ENCODE measurements at places on chromosomes 3 and 15.

- DNase-seq: no peak
These were observed 6.4 kb downstream of the ITGA11 start for GRCh38 chr15:68425428-68426060.

GRCh38 chr3:133296981-133297380 lies 102.9 kb upstream of the BFSP2 start:
- no peak for DNase-seq

DNA sequence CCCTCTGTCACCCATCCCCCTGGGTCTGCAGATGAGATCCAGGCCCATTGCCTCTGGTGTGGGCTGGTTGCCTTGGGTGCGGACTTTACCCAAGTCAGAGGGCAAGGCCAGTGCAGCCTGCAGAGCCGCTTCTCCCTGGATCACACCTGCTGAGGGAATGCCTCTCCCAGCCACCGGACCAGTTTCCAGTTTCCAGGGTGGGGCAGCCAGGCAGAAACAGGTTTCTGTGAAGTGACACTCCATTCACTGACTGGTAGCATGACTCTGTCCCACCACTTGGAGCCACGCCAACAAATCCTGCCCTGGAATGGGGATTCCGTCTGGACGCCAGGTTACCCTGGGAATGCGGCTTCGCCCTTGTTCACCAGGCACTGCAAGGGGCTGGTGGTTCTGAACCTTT lies 30.0 kb downstream of the PAQR5 start:
- DNase-seq: no peak

- no peak for DNase-seq
These were observed 42.0 kb downstream of the ATR start for GRCh38 chr3:142536519-142536918.

GRCh38 chr15:68536331-68537095 lies 42.3 kb upstream of the CORO2B start:
- peak; percentile 81 for DNase-seq

DNA sequence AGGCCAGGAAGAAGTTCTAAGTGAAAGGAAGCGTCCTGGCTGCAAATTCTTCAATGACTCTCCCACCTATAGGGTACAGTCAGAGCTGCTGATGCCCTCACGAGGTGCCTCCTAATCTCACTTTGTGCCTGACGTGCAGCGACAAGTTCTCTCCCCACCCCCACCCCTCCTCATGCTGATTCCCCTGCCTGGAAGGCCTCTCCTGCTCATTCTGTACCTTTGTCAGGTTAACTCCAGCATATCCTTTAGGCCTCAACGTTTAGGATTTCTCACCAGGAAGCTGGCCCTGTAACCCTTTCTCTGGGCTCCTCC lies 25.0 kb downstream of the SLC12A8 start:
- no peak for DNase-seq

GRCh38 chr3:65992106-65992505 lies 46.6 kb downstream of the MAGI1 start:
- DNase-seq: no peak

GRCh38 chr3:145900056-145900829 lies 260.7 kb downstream of the PLOD2 start:
- DNase-seq: no peak

- DNase-seq: peak; percentile 40
These were observed 193.4 kb upstream of the RASGRP1 start for GRCh38 chr15:38758043-38758442.

DNA sequence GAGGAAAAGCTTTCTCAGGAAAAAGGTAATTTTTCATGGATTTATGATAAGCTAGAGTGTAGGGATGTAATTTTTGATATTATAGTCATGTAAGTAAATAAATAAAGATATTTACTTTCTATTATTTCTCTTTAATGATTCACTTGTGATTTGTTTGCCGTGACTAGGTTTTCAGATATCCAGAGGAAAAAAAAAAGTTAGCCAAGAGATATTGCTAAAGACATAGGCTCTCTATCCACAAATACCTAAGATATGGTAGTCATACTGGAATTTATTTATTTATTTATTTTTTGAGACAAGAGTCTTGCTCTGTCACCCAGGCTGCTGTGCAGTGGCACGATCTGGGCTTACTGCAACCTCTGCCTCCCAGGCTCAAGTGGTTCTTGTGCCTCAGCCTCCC lies 59.9 kb downstream of the AP4E1 start:
- DNase-seq: no peak

GRCh38 chr3:44989636-44990373 lies 13.8 kb downstream of the EXOSC7 start:
- no peak for DNase-seq

GRCh38 chr3:76826861-76827260 lies 213.0 kb upstream of the ROBO2 start:
- peak; percentile 18 for DNase-seq

DNA sequence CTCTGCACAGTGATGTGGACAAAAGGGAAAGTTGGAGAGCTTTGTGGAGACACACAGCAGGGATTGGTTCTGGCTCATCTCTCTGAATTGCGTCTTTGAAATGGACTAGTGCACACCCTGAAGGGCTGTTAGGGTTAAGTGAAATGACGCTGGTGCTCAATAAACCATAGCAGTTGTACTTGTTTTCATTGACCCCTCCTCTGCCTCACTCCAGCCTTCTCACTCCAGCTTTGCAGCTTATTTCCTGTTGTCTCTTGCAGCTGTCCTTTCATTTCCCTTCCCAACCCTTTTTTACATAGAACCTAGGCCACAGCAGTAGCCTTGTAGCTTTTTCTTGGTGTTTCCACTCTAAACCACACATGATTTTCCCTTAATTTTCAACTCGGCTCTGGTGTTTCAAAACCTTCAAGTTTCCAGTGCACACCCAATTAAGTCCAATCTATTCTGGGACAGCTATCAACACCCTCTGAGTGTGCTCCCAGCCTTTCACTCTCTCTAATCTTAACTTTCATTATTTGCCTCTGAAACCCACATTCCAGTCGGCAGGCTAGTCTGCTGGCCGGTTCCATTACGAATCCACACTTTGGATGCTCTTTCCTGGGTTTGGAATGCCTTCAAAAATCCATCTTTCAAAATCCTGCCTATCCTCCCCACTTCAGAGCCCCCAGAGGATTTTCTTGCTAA lies 6.4 kb downstream of the C3orf52 start:
- no peak for DNase-seq

GRCh38 chr3:141349711-141350110 lies 18.6 kb upstream of the ZBTB38 start:
- no peak for DNase-seq

GRCh38 chr15:48046813-48047438 lies 73.9 kb upstream of the SLC24A5 start:
- peak; percentile 49 for DNase-seq

DNA sequence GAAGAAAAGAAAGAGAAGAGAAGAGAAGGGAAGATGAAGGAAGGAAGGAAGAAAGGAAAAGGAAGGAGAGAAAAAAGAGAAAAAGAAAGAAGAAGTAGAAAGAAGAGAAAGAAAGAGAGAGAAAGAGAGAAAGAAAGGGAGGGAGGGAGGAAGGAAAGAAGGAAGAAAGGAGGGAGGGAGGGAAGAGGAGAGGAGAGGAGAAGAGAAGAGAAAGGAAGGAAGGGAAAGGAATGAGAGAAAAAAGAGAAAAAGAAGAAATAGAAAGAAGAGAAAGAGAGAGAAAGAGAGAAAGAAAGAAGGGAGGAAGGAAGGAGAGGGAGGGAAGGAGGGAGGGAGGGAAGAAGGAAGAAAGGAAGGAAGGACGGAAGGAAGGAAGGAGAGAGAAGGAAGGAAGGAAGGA lies 217.9 kb upstream of the POU1F1 start:
- DNase-seq: no peak

- no peak for DNase-seq
These were observed 17.6 kb downstream of the CHDH start for GRCh38 chr3:53828581-53828980.

- no peak for DNase-seq
These were observed 4.0 kb upstream of the IL17RE start for GRCh38 chr3:9898467-9899241.

DNA sequence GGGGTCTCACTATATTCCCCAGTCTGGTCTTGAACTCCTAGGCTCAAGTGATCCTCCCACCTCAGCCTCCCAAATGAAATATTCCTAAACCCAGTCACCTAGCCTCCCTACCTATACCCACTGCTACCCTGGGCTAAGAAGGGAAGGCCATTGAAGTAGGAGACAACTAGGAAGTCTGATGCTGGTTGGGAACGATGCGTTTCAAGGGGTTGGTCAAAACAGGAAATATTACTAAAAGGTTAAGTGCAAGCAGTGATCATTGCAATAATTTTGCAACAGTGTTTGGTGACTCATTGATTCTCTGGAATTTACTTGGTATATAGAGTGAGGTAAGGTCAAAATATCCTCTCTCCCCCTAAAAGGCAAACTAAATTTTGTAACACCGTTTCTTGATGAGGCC lies 4.6 kb upstream of the UQCRC1 start:
- no peak for DNase-seq

- DNase-seq: peak; percentile 4
These were observed 153.4 kb downstream of the CBLB start for GRCh38 chr3:105715372-105715771.

GRCh38 chr3:71438904-71439303 lies 144.6 kb downstream of the FOXP1 start:
- DNase-seq: no peak

DNA sequence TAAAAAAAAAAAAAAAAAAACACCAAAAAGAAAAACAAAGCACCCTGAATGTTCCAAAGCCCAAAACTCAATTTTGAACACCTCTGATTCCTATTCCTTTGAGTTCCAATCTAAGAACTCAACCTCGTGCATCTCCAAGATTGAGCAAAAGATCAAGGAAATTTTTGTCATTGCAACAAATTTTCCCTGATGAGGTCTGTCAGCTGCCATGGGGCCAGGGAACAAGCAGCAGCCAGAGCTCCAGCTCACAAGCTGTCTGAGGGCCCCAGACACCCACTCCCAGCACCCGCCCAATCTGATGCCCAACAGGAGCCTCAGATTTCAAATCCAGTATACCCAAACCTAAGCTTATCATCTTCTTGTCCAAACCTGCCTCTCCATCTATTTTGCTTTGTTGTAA lies 87.6 kb upstream of the ACP3 start:
- no peak for DNase-seq

DNA sequence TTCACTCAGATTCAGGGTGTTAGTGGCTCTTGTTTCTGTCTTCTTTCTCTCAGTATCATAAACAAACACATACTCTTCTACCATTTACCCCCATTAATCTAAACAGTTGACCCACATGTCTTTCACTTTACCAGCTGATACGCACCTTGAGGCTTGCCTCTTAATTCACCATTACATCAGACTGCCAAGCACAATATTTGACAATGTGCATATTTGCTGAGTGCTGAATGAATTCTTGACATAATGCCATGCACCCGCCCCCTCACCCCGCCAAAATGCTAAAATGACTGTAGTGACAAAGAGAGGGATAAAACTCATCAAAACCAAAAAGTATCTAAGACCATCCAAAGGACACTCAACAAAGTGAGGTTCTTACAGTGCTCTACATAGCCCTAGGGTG lies 57.4 kb downstream of the NGLY1 start:
- no peak for DNase-seq

DNA sequence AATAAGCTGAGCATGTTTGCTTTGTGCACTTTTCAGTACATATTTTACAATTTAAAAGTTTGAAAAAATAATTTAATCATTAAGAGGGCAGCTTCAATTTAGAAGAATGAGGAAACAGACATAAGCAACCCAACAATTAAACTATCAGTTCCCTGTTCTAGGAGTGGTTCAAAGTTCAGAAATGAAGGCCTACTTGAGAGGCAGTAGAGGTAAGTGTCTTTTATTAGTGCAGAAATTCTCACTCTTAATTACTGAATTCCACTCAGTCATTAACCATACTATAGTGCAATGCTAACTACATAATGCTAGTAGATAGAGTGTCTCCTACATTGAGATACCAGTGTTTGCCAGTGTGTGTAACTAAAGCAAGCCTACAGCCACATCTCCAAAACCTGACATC lies 73.1 kb downstream of the TNIK start:
- no peak for DNase-seq

DNA sequence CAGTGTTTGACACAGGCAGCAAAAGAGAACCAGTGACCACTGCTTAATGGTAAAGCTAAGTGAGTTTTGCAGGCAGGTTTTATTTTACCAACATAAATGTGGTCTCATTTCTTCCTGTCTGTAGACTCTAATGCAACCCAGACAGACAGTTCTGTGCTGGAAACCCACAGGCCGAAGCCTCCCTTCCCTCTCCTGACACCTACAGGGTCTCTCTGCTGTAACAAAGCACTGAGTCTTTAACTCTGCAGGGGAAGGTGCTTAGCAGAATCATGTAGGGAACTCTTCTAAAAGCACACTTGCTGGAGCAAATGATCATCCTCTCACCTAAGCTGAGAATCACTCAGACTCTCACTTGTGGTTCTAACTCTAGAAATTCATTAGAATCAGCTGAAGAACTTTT lies 200.3 kb downstream of the KBTBD8 start:
- no peak for DNase-seq

- DNase-seq: no peak
These were observed 7.2 kb upstream of the TIMP4 start for GRCh38 chr3:12165909-12166308.

- DNase-seq: no peak
These were observed 14.1 kb upstream of the HRH1 start for GRCh38 chr3:11140030-11140712.

- no peak for DNase-seq
These were observed 66.5 kb downstream of the LRRFIP2 start for GRCh38 chr3:37107846-37108245.

- no peak for DNase-seq
These were observed 2.2 kb upstream of the HDAC11 start for GRCh38 chr3:13477943-13478342.

DNA sequence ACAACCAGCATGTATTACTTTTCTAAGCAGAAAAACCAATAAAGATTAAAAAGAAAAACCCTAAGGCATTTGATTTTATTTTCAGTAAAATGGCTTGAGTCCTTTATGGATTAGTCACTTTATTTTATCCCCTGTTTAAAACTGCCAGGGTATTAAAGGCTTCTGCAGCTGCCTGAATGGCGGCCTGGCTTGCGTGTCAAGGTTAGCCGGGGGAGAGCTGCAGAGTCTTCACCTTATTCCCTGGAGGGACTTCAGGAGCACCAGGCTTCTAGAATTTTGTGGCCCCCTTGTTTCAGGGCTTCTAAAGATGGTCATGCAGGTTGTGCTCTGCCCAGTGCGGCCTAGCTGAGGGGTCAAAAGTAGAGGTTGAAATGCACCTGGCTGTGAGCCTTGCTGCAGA lies 58.0 kb upstream of the ICE2 start:
- DNase-seq: no peak

GRCh38 chr3:117865338-117865737 lies 1155.8 kb downstream of the TUSC7 start:
- DNase-seq: no peak

- DNase-seq: no peak
These were observed 323.4 kb upstream of the GBE1 start for GRCh38 chr3:82084824-82085223.

DNA sequence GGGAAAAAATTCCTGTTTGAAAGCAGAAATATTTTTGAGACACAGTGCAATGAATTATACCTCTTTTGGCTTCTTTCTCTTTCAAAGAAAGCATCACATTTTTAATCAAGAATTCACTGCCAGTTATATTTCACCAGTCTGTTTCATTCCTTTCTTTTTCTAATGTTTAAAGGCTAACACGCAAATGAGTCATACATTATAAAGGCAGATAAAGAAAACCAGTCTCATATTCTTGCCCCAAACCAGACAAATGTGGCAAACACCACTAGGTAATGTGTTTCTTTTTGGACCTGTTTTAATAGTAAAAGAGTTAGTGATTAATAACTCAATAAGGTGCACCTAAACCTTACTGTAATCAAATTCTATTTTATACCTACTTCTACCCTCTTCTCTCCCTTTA lies 83.8 kb downstream of the PLOD2 start:
- no peak for DNase-seq

GRCh38 chr3:194350726-194351071 lies 429 bp downstream of the CPN2 start:
- no peak for DNase-seq

GRCh38 chr15:87033056-87033455 lies 953.4 kb downstream of the AGBL1 start:
- peak; percentile 13 for DNase-seq

Data from H4 (cell line).